ENCODE measurements at places on chromosomes 2 and 18. TPM values are rescaled to one million over a fixed set of nuclear protein-coding genes. Genes with fewer than 3 reads are reported as not detected.

CDH20 gene
- not detected for total RNA-seq

POTEJ gene
- not detected for total RNA-seq

SDC1 gene
- total RNA-seq = 3.1 TPM

DSG4 gene
- not detected for total RNA-seq

EPG5 gene
- total RNA-seq = 47.9 TPM

NYAP2 gene
- 0.14 TPM for total RNA-seq

DSC3 gene
- 12.9 TPM for total RNA-seq

REG3G gene
- total RNA-seq = not detected

CNRIP1 gene
- 45.6 TPM for total RNA-seq

DNA sequence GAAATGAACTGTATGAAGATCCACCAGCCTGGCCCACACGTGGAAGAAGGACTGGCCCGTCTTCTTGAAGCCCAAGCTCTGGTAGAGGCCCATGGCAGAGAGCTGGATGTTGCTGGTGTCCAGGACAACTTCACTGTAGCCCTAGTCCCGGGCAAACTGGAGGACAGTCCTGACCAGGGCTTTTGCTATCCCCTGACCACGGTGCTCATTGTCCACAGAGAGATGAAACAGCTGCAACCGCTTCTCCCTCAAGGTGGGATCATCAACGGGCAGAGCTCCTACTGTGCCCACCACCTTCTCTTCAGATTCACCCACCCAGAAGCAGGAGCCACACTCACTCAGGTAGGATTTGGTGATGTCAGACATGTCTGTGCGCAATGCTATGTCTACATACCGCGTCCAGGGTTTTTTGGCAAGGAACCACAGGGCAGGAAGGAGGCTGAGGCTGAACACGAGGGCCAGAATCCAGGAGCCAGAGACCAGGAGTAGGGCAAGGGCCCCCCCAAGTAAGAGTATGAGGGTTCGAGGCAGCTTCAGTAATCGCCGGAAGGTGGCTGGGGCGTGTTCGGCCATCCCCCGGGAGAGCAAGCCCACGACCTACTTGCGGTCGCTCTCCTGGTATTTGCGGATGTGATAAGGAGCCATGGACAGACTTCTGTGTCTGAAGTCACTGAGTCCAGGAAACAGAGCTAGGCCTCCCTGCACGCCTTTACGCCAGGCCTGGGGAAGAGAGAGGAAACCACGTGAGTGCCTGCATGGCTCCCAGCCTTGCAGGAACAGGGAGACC, 36.3 kb downstream of the TPRKB start:
- H3K36me3 ChIP-seq = no peaks in the 10 kb centered on the region
- H3K4me3 ChIP-seq = no peak overlapping the region
- H3K4me1 ChIP-seq = no peaks in the 10 kb centered on the region
- DNase-seq = no peak
- no peaks in the 10 kb centered on the region for H3K27me3 ChIP-seq

DNA sequence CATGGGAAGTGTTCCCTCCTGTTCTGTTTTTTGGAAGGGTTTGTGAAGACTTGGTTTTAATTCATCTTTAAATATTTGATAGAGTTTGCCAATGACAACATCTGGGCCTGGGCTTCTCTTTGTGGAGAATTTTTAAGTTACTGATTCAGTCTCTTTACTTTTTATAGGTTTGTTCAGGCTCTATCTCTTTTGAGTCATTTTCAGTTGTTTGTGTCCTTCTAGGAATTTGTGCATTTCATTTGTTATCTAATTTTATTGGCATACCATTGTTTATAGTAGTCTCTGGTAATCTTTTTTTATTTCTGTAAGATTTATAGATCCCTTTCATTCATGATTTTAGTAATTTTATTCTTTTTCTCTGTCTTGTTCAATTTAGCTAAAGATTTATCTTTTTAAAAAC, 14.6 kb downstream of the SCLY start:
- H3K27ac ChIP-seq = no peak overlapping the region
- no peak for DNase-seq

GRCh38 chr18:54181856-54182602, 42.4 kb downstream of the MBD2 start:
- H3K27me3 ChIP-seq = no peaks in the 10 kb centered on the region
- peaks cover 6% of the 10 kb centered on the region for H3K36me3 ChIP-seq
- H3K4me3 ChIP-seq = no peak overlapping the region
- no peak overlapping the region for H3K27ac ChIP-seq

- no peaks in the 10 kb centered on the region for H3K36me3 ChIP-seq
- no peaks in the 10 kb centered on the region for H3K4me1 ChIP-seq
- H3K27me3 ChIP-seq = no peaks in the 10 kb centered on the region
- H3K4me3 ChIP-seq = no peak overlapping the region
- no peak for DNase-seq
- H3K27ac ChIP-seq = no peak overlapping the region
These were observed 9.4 kb upstream of the ADD2 start for GRCh38 chr2:70777450-70777849.

- H3K4me1 ChIP-seq = no peaks in the 10 kb centered on the region
- no peaks in the 10 kb centered on the region for H3K36me3 ChIP-seq
- no peak overlapping the region for H3K27ac ChIP-seq
These were observed 32.9 kb downstream of the CCBE1 start for GRCh38 chr18:59664329-59664728.

DNA sequence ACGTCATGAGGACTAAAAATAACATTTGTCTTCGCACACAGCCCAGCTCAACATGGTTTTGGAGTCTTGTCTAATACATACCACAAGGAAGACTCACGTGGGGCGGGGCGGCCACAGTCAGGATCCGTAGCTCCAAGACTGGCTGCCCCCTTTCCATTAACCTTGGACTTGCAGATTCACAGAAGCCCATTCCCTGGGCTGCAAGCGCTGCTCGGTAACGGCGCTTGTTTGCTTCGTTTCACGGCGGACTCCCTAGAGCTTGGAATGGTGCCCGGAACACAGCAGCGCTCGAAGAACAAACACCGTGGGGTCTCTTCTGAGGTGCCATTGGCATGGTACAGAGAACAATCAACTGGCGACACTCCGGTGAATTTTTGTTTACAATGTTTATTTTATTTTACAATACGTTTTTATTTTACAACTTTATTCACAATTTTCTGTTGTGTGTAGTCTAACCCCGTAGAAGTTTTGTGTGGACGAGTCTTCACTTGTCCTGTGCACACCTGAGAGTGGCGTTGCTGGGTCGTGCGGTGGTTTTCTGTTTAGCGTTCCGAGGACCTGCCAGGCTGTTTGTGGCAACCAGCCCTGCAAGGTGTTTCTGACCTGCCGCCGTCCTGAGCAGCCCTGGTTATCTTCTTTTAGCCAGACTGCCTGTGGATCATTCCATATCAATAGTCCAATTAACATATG, 126.5 kb downstream of the GALR1 start:
- no peaks in the 10 kb centered on the region for H3K27me3 ChIP-seq
- H3K4me3 ChIP-seq = no peak overlapping the region
- DNase-seq = no peak
- no peaks in the 10 kb centered on the region for H3K4me1 ChIP-seq
- no peak overlapping the region for H3K27ac ChIP-seq

- no peak for DNase-seq
- H3K4me1 ChIP-seq = peaks cover 50% of the 10 kb centered on the region
- H3K4me3 ChIP-seq = no peak overlapping the region
- H3K27ac ChIP-seq = no peak overlapping the region
- H3K36me3 ChIP-seq = no peaks in the 10 kb centered on the region
These were observed 4.5 kb downstream of the KIF3C start for GRCh38 chr2:25977768-25978167.

GRCh38 chr2:189492451-189492850, 51.2 kb downstream of the WDR75 start:
- H3K4me3 ChIP-seq = no peak overlapping the region
- no peak for DNase-seq
- H3K27me3 ChIP-seq = no peaks in the 10 kb centered on the region

GRCh38 chr18:13500227-13500865, 226.0 kb downstream of the FAM210A start:
- no peaks in the 10 kb centered on the region for H3K27me3 ChIP-seq
- no peak for DNase-seq
- no peaks in the 10 kb centered on the region for H3K36me3 ChIP-seq
- H3K27ac ChIP-seq = peak overlapping the region; percentile 87

GRCh38 chr2:102000813-102001766, 9.3 kb downstream of the IL1R2 start:
- no peak overlapping the region for H3K27ac ChIP-seq
- no peak overlapping the region for H3K4me3 ChIP-seq
- no peaks in the 10 kb centered on the region for H3K36me3 ChIP-seq
- H3K27me3 ChIP-seq = no peaks in the 10 kb centered on the region
- no peaks in the 10 kb centered on the region for H3K4me1 ChIP-seq

- no peaks in the 10 kb centered on the region for H3K27me3 ChIP-seq
- no peak overlapping the region for H3K4me3 ChIP-seq
- no peak overlapping the region for H3K27ac ChIP-seq
These were observed 656.9 kb downstream of the TSN start for GRCh38 chr2:122412360-122412759.

DNA sequence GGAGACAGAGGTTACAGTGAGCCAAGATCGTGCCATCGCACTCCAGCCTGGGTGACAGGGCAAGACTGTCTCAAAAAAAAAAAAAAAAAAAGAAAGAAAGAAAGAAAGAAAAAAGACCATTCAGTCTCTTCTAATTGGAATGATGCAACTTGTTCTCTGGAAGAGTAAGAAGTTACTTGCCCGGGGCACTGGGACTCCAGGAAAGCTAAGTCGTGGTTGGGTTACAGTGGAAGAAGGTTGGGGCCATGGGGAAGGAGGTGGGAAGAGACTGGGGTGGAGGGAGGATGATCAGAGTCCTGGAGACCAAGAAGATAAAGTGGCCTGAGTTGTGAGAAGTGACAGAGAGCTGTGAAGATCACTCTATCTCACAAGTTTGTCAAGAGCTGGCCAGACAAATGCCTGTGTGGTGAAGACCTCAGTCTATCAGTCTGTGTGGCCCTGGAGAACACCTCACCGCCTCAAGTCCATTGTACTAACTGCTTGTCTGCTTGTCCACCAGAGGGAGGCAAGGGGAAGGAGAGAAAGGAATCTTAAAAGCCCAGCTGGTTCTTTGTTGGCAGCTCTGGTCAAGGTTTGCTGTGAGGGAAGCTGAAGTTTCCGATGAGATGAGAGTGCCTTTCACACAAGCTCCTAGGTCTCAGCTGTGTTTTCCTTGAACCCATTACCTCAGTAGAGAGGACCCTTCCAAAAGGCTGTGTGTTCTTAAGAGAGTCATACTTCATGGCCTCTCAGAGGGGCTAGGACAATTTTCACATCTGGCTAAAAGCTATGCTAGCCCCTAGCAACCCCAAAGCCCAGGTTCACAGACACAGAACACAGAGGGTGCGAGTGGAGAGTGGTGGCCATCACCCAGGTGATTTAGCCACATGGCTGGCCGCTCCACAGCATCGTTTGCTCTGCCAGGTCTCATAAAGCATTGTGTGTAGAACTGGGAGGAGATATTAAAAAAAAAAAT, 72.0 kb upstream of the TMEM178A start:
- no peaks in the 10 kb centered on the region for H3K4me1 ChIP-seq
- no peak overlapping the region for H3K27ac ChIP-seq
- no peaks in the 10 kb centered on the region for H3K36me3 ChIP-seq
- no peak overlapping the region for H3K4me3 ChIP-seq
- no peaks in the 10 kb centered on the region for H3K27me3 ChIP-seq

Measured in thoracic aorta (tissue), 2 donors.